ENCODE measurements at places on chromosomes 7 and 10.
A peak's percentile ranks its signal among the peaks of the same experiment; 100 is the strongest.

GRCh38 chr10:49276596-49276995 lies 22.4 kb upstream of the C10orf71 start:
- no peak for DNase-seq

GRCh38 chr10:22698941-22699440 lies 15.4 kb downstream of the PIP4K2A start:
- DNase-seq: no peak

GRCh38 chr10:76675951-76676587 lies 961.5 kb downstream of the KCNMA1 start:
- DNase-seq: peak; percentile 10

- DNase-seq: no peak
Measured at GRCh38 chr10:70571636-70572439, 30.7 kb downstream of the PRF1 start.

DNA sequence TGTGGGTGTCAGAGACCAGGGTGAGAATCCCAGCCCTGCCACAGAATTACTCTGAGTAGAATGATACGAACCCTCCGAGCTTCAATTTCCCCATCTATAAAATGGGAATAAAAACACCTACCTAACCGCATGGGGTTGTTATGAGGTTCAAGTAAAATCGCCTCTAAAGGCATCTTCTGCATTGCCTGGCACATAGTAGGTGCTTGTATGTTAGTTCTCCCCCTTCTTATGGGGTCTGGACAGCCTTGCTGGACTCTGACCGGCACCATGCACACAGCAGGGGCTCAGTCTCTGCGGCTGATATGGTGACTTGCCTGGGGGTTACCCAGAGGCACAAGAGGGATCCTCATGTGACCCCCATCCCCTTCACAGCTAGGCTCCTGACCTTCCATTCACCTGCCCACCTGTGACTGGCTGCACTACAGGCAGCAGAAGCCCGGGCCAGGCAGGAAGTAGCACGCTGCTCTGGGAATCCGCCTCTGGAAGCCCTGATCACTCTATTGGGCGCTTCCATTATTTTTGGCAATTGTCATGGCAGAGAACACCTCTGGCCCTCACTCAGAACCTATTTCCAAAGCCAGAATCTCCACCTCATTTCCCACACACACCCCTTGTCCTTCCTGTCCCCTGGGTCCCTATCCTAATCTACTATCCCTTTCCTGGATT lies 6.0 kb downstream of the SH3PXD2A start:
- DNase-seq: no peak

DNA sequence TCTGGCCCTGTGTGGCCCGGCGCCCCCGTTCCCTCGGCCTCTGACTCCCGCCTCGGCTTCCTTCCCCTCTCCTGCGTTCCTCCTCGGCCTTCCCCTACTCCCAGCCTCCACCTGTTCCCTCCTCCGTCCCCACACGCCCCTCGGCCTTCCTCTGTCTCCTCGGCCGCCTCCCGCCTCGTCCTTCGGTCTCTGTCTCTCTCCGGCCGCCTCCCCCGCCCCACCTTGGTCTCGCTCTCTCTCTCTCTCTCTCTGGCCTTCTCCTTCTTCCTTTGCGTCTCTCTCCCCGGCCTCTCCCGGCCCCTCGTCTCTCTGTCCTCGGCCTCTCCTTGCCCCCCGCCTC lies 588 bp downstream of the GET4 start:
- DNase-seq: no peak

- DNase-seq: no peak
Measured at GRCh38 chr7:139572071-139572470, 48.6 kb downstream of the CLEC2L start.

- DNase-seq: no peak
Measured at GRCh38 chr10:117860135-117860534, 186.6 kb downstream of the RAB11FIP2 start.

DNA sequence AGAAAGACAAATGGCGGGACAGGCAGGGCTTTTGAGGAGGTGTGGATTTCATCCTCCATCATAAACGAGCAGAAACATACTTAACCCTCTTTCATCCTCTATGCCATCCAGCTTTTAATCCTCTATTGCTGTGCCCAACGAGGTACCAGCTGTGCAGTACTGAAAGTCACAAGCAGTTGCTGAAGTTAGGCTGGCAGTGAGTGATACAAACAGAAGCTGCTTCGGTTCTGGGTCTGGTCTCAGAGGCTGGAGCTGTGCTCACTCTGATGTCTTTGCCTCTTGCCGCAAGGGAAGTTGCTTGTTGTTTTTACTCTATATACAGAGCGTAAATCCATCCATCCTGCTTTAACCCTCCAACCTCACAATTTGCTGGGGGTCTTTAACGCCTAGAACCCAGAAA lies 235.2 kb downstream of the CELF2 start:
- DNase-seq: no peak

DNA sequence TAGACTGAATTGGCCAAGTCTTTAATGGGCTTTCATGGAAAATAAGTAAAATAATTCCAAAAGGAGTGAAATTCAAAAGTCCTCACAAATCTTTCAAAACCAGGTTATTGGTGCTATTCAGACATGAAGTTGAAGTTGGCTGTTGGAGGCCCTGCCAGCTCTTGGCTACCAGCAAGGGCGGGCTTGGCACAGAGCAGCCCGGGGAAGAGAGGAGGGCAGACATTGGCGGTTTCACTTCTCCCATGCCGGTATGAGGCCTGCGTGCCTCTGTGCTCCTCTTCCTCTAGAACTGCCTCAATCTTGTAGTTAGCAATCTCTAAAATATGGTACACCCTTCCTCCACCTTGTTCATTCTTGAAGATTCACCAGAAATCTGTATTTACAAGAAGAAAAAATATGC lies 16.4 kb upstream of the NPS start:
- no peak for DNase-seq

- DNase-seq: peak; percentile 69
Measured at GRCh38 chr7:66187905-66188304, 17.2 kb upstream of the TPST1 start.

GRCh38 chr7:125878235-125878956 lies 948.8 kb upstream of the POT1 start:
- no peak for DNase-seq

DNA sequence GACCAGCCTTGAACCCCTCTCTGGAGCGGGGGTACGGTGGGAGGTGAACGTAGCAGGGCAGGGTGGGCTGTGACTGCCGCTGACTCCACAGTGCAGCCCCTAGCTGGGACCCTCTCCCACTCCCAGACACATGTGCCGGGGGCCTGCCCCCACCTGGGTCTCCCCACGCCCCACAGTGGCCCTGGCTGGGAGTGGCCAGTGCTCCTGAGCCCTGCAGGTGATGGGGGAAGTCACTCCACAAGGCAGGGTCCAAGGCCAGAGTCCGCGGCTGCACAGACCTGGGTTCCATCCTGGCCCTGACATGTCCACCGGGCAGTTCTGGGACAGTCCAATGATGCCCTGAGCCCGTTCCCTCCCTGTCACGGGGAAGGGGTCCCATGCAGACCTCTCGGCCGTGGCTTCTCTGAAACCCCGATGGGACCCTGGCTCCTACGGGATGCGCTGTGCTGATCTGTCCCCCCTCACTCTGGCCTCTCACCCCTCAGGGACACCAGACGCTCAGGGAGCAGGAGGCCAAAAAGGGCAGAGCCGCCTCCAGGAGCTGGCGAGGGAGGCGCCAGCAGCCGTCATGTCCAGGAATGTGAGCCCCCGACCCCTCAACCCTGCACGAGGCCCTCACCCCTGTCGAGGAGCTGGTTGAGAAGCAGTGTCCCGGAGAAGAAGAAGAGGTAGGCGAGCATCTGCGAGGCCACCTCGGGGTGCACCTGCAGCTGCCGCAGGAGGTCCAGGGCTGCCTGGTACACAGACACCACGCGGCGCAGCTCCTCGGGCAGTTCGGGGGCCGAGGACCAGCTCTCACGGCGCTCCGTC lies 40.4 kb downstream of the AP5Z1 start:
- DNase-seq: no peak

DNA sequence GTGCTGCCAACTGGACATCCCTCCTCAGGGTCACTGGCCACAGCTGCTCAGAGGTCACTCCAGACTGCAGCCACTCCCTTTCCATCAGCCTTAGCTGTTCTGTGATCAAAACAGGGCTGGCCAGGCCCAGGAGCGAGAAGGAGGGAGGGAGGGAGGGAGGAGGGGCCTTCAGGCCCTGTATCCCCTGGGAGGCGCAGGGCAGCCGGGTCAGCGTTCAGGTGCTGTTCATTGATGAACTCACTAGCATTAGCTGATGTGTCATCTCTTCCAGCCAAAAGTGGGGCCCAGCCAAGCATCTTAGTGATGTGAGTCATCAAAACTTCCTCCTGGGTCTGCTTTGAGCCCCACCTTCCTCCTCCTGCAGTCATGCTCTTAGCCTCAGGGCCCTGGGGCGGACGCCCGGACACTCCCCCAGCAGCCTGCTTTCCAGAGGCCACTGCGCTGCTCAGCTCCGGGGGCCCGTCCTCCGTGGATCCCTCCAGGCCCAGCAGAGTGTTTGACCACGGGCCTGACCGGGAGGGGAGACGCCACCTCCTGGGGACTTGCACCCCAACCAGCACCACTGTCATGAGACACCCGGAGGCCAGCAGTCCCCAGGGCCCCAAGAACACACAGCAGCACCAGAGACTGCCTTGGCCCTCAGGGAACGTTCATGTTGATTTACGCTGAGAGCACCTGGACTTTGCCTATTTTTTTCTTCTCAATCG lies 149.2 kb downstream of the PRKAG2 start:
- DNase-seq: peak; percentile 98

DNA sequence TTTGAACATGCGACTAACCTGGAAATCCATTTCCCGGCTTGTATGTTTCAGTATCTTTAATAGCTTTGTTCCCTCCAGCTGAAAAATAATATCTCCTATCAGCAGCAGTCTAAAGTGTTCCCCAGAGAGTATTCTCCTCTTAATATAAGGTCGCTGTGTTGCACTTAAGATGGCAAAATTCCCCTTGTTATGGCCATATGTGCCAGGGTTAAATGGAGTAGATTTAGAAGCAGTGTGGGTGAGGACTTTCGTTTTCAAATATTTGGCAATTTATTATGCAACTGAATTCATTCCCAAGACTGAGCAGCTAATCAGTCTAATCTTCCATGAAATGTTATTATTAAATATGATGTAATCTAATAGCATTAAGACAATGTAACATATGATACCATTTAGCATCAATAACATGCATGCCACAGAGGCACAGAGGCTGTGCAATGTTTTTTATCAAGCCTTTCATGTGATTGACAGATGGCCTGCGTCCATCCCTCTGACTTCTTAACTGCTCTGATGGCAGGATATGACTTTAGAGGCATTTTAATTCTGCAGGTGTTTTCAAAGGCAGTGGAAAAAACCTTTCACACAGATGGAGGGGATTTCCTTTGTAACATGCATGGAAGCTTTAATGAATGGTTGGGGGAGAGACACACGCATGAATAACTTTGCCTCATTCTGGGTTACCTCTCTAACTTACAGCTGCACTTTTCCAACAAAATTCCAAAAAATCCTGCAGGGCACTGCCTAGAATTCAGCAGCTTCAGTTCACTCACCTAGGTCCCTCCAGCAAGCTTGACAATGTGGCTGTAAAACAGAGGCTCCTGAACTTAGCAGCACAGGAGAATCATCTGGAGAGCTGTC lies 55.1 kb upstream of the ZPBP start:
- no peak for DNase-seq

- DNase-seq: peak; percentile 31
Measured at GRCh38 chr10:6416892-6417512, 163.1 kb downstream of the PRKCQ start.

GRCh38 chr10:125559210-125559609 lies 123.8 kb downstream of the TEX36 start:
- DNase-seq: no peak

GRCh38 chr7:99258501-99258900 lies 14.1 kb upstream of the MYH16 start:
- no peak for DNase-seq

DNA sequence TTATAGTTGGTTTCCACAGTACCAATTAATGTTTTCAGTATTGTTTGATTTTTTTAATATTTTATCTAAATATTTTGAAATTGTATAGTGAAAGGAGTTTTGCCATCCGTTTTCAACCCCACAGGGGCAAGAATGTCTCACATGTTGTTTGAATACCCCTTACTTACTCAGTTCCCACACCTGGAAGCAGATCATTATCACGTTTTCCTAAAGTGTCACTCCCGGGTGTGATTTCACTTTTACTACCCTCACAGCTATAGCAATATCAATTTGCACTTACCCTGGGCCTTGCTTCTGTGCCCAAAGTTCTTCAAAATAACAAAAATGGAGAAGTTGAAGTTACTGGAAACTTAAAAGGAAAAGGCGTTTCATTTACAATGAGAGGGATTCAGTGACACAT lies 228.1 kb downstream of the CSTF2T start:
- DNase-seq: no peak

DNA sequence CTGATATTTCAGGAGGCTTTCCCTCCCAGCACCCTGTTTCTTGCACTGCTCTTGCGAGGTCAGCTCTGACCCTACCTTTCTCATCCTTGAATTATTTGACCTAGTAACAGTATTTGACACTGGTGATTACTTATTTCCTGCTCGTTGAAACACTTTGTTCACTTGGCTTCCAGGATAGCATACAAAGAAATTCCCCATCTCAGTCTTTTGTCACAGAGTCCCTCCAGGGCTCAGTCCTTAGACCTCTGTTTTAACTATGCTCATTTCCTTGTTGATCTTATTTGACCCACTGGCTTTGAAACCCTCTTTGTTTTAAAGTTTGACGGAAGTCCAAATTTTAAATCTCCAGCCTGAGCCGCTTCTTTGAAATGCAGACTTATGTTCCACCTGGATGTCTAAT lies 29.9 kb downstream of the BMPR1A start:
- DNase-seq: no peak

- no peak for DNase-seq
Measured at GRCh38 chr7:135706858-135707569, 21.0 kb downstream of the SLC13A4 start.

GRCh38 chr10:21518149-21518640 lies 7.3 kb downstream of the SKIDA1 start:
- peak; percentile 61 for DNase-seq

GRCh38 chr10:121371836-121372235 lies 226.4 kb downstream of the FGFR2 start:
- DNase-seq: no peak

GRCh38 chr10:23294638-23295247 lies 49.9 kb downstream of the C10orf67 start:
- DNase-seq: peak; percentile 12

GRCh38 chr10:59942556-59942955 lies 36.2 kb upstream of the CCDC6 start:
- DNase-seq: no peak

DNA sequence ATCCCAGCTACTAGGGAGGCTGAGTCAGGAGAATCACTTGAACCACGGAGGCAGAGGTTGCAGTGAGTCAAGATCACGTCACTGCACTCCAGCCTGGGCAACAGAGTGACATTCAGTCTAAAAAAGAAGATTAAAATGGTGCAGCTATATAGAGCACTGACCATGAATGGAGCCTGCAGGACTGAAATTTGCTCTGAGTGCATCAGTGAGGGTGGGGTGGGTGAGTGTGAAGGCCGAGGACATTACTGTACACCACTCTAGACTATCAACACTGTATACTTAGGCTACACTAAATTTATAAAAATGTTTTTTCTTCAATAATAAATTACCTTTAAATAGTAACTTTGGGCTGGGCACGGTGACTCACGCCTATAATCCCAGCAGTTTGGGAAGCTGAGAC lies 294.7 kb downstream of the PTPRN2 start:
- no peak for DNase-seq

Data from fibroblast of upper back skin (primary cell).